ENCODE measurements at places on chromosomes 13 and 19.

GRCh38 chr19:1417145-1417544 is 9.8 kb downstream of the DAZAP1 start:
- DNase-seq: no peak

GRCh38 chr13:24927810-24928404 is 163.9 kb downstream of the RNF17 start:
- DNase-seq: no peak

- DNase-seq: no peak
These were observed 65.4 kb upstream of the RFC3 start for GRCh38 chr13:33752597-33752996.

- DNase-seq: no peak
These were observed 50.8 kb downstream of the RFX2 start for GRCh38 chr19:6059396-6059947.

GRCh38 chr13:114015969-114016295 is 42.1 kb upstream of the C13orf46 start:
- no peak for DNase-seq

- DNase-seq: no peak
These were observed 51.5 kb downstream of the ATP7B start for GRCh38 chr13:51959773-51960172.

- DNase-seq: no peak
These were observed 1165.8 kb downstream of the OLFM4 start for GRCh38 chr13:54194233-54195024.

DNA sequence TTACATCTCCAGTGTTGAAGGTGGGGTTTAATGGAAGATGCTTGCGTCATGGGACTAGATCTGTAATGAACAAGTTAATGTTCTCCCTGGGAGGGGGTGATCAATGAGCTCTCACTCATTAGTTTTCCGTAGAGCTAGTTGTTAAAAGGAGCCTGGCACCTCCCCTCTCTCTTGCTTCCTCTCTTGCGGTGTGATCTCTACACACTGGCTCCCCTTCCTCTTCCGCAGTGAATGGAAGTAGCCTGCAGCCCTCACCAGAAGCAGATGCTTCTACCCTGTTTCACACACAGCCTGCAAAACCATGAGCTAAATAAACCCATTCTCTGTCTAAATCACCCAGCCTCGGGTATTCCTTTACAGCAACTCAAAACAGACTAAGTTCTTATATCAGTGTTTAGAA is 318.8 kb downstream of the SLITRK1 start:
- DNase-seq: no peak

DNA sequence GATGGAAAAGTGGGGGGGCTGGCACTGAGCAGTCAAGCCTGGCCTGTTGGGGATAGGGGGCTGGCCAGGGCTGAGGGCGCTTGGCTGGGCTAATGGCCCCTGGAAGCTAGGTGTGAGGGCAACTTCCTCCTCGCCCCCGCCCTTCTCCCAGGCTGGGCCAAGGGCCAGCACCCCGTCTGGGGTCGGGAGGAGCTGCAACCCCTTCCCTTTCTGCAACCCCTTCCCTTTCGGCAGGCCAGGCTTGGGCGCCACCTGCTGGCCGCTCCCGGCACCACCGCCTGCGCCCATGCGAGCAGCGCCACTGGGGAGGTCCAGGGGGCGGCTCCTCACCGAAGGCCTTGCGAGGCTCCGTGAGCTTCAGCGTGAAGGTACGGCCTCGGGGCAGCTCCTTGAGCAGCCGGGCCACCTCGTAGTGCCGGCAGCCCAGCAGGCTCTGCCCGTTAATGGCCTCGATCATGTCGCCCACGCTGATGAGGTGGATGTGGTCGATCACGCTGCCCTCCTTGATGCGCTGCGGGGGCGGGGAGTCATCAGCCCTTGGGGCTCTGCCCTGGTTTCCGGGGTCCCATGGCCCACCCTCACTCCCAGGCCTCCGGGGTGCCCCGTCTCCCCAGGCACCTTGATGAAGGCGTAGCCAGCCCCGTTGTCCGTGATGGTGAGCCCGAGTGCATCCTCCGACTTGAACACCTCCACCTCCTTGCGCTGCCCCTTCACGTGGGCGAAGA is 5.0 kb upstream of the PTGER1 start:
- DNase-seq: no peak

GRCh38 chr19:43562698-43563241 is 12.6 kb downstream of the XRCC1 start:
- DNase-seq: peak; percentile 14

GRCh38 chr13:24650161-24650560 is 30.0 kb upstream of the ATP12A start:
- no peak for DNase-seq

GRCh38 chr13:63166345-63166744 is 1750.7 kb upstream of the PCDH20 start:
- no peak for DNase-seq

DNA sequence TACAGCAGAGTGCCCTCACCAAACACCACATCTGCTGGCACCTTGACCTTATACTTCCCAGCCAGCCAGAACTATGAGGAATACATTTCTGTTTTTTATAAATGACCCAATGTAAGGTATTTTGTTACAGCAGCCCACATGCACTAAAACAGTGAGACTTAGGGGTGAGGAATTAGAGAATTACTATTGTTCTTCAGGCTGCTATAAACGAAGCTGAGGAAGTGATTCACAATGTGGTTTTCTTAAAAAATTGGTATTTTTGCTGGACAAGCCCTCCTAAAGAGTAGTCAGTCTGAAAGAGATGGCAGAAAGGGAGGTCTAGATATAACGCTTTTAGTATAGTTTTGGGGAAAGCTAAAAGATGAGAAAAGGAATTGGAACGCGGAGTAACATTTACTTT is 101.0 kb downstream of the SLITRK6 start:
- no peak for DNase-seq

- DNase-seq: no peak
These were observed 1.0 kb upstream of the MEF2B start for GRCh38 chr19:19170873-19171672.

GRCh38 chr19:6812612-6813011 is 40.1 kb downstream of the VAV1 start:
- DNase-seq: no peak

DNA sequence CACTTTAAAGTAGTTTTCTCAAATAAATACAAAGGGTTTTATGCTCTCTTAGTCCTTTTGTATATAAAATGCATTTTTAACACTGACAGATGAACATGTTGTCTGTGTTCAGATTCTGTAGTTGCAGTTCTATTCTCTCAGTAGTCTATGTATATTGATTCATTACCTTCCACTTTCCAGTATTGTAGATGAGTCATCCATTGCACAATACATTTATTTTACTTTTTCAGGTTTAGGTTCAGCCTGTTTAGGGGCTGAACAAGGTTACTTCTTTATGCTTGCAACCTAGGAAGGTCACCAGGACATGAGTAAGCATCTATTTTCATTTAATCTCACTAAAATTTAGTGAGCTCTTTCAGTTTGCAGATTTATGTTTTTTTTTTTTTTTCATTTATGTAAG is 173.6 kb downstream of the NALCN start:
- no peak for DNase-seq

DNA sequence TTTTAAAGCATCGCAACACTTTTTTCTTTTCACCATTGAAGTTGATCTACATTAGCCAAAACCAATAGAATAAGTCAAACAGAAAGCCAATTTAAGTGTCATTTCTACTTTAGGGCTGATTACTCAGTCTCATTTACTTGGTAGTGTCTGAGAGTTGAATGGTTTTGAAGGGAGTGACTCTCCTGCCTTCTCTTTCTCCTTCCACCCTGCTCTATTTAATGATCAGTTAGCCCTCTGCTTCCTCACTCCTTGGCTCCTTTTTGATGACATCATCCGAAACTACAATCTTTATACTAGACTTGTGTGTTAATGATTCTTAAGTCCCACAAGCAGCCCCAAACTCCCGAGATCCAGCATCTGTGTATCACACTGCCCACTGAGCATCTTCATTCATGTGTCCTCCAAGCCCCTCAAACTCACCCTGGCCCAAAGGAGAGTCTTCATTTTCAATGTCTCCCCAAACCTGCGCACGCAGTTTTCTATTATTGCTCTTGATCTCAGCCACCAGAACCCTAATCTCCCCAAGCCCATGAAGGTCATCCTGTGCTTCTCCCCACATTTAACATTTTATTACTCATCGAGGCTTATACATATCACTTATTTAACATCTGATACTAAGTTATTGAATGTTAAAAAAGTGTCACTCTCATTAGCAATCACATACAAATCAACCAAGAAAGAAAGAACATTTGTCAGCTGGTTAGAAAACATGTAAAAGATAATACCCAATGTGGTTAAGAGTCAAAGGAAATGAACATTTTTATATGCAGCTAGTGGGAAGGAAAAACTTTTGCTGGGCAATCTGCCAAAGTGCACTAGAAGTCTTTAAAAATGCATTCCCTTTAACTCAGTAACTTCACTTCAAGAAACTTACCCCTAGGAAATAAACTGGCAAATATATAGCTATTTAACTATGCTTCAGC is 32.2 kb upstream of the ARGLU1 start:
- DNase-seq: no peak

- no peak for DNase-seq
These were observed 376.5 kb downstream of the UQCRFS1 start for GRCh38 chr19:28836421-28836820.
